ENCODE measurements at places on chromosomes 6 and 20. TPM values are rescaled to one million over a fixed set of nuclear protein-coding genes. Genes with fewer than 3 reads are reported as not detected.

DNA sequence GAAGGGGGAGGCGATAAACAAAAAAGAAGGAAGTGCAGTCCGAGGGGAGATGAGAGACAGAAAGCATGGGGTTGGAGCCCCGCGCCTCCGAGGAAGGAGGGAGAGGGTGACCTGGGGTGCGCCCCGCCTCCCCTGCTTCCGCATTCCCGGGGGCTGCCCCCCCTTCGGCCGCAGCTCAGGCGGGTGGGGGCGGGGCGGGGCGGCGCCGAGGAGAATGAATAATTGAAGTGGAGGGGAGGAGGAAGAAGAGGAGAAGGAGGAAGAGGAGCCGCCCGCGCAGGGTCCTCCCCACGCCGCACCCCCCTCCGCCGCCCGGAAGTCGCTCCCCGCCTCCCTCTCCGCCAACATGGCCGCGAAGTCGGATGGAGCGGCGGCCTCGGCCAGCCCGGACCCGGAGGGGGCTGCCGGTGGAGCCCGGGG is at the start of gene XKR7:
TSS of gene XKR7 (plus strand) at position 322 of the 420 bp plus-strand sequence. CDS start at position 347, 25 bp downstream.
- peak; percentile 68 for DNase-seq

- peak; percentile 45 for DNase-seq
These were observed 1.1 kb downstream of the CD164 start for GRCh38 chr6:109381061-109381746.

GRCh38 chr6:41940759-41941279 is 789 bp downstream of the CCND3 start:
- DNase-seq, result no peak

DNA sequence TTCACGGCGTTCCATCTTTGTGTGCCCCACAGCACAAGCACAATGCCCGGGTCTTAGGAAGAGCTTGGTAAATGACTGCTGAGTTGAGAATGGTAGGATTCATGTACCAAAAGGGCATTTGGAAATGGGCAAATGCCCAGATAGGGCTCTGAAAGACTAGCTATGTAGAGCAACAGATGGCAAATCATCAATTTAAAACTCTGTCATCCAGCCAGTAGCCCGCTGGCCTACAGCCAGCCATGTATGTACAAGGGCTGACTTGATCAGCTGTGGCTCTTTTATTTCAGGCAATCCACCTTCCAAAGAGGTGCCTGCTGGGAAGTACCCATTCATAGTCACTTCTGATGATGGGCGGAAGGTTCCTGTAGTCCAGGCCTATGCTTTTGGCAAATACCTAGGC is 35.1 kb downstream of the NT5E start:
- DNase-seq, result peak; percentile 44

DNA sequence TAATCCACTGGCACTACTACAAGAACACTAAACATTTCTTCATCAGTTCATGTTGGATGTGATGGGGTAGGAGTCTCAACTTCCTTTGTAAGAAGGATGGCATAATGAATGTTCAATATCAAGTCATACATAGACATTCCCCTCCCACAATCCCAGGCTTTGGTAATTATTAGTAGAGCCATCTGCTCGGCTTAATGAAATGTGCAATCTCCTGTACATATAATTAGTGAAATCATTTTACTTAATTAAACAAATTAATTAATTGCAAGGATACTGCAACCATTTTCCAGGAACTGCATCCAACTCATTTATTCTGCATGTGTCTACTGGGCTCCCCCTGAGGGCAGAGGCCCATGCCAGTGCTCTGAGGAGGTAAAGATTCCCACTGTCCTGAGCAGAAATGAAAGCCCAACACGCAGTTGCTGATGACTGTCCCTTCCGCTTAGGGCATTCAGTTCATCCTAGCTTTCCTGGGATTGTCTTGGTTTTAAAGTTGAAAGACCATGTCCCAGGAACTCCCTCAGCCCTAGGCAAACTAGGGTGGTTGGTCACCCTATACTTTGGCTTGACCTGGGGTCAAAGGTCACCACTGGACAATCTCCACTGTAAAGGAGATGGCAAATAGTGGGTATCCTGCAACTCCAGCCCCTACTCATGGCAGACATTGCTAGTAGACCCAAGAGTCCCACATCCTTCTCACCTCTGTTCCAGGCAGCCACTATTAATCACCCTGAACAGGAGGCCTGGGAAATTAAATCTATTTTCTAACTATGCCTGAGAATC is 109.8 kb downstream of the TRERF1 start:
- peak; percentile 18 for DNase-seq

DNA sequence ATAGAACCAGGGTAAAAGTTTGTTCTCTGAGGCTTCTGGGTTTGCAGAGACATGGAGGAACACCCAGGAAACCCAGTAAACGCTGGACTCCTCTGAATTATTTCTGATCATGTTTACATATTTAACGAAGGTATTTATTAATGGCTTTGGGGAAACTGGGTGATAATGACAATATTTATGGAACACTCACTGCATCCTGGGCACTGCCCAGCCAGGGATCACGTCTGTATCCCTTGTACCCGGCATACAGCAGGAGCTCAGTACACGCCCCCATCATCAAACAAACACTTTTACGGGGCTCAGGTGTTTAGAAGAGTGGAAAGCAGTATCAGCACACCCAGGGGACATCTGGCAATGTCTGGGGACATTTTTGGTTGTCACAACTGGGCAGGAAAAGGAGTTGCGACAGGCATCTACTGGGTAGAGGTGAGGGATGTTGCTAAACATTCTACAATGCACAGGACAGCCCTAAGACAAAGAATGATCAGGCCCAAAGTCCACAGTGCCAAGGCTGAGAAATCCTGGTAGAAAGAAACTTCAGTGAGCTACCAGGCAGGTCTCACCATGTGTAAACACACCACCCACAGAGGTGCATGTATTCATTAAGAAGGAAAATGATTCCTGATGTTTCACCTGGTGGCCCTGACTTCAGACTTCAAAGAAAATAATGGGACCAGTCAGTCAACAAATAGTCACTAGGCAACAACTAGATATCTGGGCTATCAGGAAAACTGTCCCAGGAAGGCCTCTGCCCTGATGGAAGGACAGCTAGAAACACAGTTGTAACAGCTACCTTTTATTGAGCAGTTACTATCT is 35.3 kb downstream of the ZMYND8 start:
- no peak for DNase-seq

DNA sequence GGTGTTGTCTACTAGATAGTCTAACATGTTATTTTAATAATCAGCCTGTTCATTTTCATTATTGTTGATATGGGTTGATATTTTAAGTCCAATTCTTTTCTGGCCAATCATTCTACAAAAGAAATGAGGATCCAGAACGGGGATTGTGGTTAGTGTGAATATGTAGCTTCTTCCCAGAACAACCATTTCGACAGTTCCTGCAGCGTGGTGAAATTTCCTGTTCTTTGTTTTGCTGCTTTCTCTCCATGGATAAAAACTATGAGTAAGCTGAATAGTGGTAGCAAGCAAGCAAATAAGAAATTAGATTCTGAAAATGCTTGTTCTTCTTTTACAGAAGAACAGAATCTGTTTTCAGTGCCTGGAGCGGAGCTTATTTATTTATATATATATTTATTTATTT is 65.5 kb upstream of the F13A1 start:
- DNase-seq, result no peak

- no peak for DNase-seq
These were observed 539.1 kb downstream of the CD83 start for GRCh38 chr6:14656649-14657048.

- no peak for DNase-seq
These were observed 14.9 kb upstream of the TCFL5 start for GRCh38 chr20:62876501-62876901.

DNA sequence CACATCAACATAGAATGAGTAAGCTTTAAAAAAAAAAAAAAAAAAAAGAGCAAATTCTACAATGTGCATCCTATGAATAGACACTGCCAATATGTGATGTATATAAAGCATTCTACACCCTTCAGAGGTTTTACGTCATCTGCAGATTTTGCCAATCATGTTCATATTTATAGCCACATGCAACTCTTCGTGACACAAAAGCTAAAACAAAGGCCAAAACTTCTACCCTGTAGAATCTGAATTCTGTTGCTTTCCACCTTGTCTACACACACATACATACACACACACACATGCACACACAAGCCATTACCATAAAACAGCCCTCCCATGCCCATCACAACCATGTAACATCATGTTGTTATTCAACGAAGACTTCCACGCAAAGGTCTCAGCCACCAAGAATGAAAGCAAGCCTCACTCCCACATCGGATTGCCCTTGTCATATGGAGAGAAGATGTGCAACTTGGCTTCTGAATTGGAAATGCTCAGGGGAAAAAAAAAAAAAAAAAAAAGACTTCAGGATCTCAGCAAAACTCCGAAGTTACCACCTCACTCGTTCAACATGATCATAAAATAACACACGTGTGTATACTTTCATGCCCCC is 479.4 kb upstream of the JARID2 start:
- no peak for DNase-seq

DNA sequence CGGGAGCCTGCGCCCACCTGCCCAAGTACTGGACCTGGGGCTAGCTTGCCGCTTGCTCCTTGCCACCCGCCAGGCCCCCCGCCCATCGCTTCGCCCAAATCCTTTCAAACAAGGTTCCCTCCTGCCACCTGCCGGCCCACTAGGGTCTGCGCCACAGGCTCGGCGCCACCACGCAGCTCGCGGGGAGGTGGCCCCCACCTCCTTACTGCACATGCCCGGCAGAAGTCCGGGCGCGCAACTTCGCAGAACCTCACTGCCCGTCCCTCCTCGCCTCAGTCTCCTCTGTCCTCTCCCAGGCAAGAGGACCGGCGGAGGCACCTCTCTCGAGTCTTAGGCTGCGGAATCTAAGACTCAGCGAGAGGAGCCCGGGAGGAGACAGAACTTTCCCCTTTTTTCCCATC is 11.2 kb downstream of the GNAS-AS1 start:
- peak; percentile 18 for DNase-seq

DNA sequence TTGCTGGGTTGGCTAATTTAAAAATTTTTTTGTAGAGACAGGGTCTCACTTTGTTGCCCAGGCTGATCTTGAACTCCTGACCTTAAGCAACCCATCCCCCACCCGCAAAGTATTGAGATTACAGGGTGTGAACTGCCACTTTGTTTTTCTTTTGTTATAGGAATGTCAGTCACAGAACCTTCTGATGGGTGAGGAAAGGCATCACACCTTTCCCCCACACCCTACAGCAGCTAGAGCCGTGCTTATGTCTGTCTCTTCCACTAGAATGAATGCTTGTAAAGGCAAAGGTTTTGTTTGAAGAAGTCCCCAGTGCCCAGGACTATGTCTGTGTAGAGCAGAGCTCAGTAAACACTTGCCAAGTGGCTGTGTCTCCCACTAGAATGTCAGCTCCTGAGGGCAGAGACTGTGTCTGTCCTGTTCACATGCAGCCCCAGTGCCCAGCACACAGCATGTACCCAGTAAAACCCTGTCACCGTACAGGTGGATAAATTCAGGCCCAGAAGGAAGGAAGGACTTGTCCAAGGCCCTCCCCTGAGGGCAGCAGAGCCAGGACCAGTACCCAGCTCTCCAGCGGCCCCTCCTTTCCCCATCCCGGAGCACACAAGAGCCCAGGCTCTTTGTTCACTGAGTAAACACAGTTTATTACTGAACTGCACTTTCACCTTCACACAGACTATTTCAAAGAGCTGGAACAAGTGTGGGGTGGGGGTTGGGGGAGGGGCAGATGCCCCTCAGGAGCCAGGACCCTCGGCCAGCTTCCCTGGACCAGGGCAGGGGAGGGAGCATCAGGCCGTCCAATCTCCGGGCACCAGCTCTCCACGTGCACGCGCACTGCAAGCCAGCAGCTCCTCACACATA is 26.4 kb downstream of the COX4I2 start:
- peak; percentile 74 for DNase-seq

- DNase-seq, result no peak
These were observed 127.9 kb downstream of the NRN1 start for GRCh38 chr6:5878792-5879191.

DNA sequence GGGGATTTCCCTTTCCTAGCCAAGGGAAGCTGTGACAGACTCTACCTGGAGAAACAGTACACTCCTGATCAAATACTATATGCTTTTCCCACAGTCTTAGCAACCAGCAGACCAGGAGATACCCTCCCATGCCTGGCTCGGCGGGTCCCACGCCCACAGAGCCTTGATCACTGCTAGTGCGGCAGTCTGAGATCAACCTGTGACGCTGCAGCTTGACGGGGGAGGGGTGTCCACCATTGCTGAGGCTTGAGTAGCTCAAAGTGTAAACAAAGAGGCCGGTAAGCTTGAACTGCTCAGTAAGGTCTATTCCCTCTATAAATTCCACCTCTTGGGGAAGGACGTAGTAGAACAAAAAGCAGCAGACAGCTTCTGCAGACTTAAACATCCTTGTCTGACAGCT is 63.2 kb downstream of the WASF1 start:
- no peak for DNase-seq

DNA sequence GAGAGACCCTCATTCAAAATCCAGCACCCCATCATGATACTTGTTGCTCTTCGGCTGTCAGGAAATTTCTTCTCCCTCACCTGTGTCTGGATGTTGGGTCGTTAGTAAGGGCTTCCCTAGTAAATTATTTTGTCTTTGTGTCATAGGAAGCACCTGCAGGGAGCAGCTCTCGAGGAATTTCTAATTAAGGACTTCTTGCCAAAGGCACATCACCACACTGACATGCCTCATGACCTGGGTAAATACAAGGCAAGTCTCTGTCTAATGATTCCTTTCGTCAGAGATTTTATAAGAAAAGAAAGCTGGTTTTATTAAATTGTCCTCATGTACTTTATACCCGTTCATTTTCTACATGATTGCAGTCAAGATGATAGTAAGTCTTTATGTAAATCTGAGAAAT is at the start of gene NOX3:
TSS of gene NOX3 (minus strand) at position 74 of the 400 bp plus-strand sequence. CDS start at position 35, 39 bp downstream.
- DNase-seq, result no peak

DNA sequence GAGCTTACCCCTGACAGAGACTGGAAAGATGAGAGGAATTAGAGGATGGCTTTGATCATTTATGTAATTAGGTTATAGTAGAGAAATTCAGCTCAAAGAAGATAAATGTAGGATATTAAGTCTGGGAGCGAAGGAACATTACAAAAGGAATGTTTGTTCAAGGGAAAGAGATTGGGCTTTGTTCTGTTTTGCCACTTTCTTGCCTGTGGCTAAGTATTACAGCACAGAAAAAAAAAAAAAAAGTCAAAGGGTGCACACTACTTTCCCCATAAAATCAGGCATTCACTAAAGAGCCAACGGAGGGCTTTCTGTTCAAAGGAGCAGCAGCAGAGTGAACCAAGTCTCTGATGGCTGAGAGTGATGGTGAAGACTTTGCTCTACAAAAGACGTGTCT is 5.0 kb upstream of the HDDC2 start:
- DNase-seq, result no peak

- DNase-seq, result no peak
These were observed 7.0 kb upstream of the DSE start for GRCh38 chr6:116363759-116364158.

DNA sequence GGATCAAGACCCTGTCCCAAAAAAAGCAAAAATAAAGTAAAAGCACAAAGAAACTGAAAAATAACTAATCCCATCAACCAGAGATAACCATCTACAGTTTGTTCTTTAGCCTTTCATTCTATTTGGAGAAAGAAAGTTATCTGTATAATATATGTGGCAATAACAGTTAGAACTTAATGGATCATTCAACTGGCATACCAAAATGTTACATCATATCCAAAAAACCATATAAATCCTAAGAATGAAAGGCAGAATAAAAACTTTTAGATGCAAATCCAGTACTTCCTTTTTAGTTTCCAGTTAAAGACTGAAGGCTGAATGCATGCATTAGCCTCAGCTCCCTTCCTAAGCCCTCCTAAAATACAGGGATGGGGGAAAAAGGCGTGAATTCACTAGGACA is 25.2 kb downstream of the ILRUN start:
- no peak for DNase-seq

GATA5 gene
- total RNA-seq, result 0.18 TPM

C6orf163 gene
- 0.34 TPM for total RNA-seq

CAGE1 gene
- not detected for total RNA-seq

BMP6 gene
- 13.4 TPM for total RNA-seq

FITM2 gene
- total RNA-seq, result 4.3 TPM

Data from G401 (cell line).